ENCODE measurements at places on chromosomes 13 and 19.

DNA sequence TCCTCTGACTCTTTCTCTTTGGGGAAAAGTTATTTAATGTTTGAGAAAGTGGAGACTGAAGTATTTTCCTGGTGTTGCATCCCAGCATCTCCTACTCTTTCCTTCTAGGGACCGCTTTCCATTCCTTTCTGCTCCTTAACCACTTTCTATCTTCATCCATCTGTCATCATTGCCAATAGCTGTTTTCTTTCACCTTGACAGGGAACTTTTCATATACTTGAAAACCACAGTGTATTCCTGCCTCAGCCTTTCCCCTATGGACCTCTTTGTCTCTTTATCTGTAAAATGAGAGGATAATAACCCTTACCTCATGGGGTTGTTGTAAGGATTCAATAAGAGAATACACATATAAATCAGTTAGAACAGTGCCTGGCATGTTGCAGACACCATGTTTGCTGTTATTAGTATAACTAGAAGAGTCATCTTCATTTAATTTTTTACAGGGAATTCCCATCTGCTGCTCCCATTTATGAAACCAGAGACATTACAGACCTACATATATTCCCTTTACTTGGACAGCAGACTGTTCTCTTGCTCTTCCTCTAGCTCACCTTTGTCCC is 31.8 kb downstream of the LCP1 start:
- no peak for DNase-seq

- DNase-seq = no peak
These were observed 413.2 kb downstream of the MZT1 start for GRCh38 chr13:72314210-72314609.

DNA sequence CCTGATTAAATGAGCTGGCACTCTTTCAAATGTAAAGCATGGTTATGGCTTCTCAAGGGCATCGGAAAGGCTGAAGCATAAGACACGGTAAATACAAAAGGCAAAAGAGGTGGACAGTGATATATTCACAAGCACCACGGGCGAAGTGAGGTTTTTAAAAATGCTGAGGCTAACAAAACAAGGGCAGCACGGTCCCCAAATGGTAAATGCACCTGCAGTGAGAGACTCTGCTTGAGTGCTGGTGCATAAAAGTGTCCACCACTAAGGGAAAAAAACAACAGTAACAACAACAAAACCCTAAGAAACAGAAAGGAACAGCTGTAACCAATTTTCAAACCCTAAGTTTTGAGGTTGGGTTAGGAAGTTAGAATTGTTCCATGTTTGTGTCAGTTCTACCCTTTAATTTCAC is 234.9 kb downstream of the PCDH9 start:
- DNase-seq = no peak

DNA sequence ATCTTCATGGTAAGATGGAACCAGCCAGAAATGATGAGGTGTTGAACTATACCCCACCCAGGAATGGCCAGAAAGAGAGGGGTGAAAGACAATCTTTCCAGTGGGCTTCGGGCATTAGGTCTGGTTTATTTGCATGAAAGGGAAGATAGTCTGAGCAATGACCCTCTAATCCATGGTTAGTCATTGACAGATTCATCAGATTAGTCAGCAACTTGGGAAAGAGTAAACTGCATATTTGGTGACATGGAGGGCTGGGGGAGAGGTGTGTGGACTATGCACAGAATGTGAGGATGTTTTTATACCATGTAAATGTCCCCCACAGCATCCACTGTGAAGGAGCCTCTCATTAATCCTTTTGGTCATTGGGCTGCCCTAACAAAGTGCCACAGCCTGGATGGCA is 30.1 kb upstream of the USP12 start:
- DNase-seq = no peak

GRCh38 chr13:110307767-110308655 is 927 bp downstream of the COL4A2 start:
- DNase-seq = no peak

- no peak for DNase-seq
These were observed 592 bp downstream of the CLPTM1 start for GRCh38 chr19:44955505-44956439.

DNA sequence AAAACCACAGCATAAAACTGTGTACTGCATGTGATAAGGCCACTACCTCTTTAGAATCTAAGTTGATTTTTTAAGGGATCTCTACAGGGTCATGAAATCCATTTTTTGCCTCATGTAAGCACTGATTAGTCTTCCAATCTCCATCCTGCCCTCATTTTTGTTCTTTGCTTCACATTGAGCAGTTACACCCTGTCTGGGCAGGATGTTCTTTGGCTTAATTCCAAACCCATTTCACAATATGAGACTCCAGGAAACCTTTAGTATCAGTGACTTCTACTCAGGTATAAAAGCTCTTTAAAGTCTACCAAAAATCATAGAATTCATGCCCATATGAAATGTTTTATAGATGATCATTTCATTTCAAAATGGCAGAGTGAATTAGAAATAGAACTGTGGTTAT is 592.6 kb downstream of the TBC1D4 start:
- no peak for DNase-seq

DNA sequence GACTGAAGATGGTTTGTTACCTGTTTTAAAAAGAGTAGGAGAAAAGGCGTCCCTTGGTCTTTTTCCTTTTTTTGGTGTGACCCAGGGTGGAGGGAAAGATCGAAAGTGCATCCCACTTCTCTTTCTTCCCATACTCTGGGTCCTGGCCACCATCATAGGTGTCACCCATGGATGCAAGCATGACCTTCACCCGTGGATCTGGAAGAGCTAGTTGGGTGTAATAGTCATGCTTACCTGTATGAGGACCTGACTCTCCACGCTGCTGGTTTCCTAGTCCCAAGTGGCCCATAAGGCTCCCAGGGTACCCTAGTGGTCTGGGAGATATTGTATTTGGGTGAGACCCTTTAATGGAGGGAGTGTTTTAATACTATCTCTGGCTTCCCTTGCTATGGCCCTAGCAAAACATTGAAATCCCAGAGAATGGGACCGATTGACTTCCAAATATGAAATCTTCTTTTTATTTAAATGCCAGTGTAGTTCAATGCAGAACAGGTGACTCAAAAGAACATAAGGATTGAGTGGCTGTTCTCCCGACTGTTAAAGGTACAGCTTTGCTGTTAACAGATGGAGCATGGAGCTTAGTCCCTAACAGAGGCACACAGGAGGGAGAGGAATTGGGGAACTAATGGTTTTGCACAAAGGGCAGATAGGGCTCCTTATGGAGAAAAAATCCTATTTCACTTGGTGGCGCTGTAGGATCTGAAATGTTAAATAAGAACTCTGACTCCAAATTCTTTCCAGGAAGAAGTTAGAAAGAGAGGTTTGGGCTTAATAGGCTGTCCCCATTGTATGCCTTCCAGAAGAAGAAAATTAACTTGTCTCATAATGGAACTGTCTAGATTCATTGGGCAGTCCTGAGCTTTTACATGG is 7.0 kb upstream of the ZNF550 start:
- no peak for DNase-seq

DNA sequence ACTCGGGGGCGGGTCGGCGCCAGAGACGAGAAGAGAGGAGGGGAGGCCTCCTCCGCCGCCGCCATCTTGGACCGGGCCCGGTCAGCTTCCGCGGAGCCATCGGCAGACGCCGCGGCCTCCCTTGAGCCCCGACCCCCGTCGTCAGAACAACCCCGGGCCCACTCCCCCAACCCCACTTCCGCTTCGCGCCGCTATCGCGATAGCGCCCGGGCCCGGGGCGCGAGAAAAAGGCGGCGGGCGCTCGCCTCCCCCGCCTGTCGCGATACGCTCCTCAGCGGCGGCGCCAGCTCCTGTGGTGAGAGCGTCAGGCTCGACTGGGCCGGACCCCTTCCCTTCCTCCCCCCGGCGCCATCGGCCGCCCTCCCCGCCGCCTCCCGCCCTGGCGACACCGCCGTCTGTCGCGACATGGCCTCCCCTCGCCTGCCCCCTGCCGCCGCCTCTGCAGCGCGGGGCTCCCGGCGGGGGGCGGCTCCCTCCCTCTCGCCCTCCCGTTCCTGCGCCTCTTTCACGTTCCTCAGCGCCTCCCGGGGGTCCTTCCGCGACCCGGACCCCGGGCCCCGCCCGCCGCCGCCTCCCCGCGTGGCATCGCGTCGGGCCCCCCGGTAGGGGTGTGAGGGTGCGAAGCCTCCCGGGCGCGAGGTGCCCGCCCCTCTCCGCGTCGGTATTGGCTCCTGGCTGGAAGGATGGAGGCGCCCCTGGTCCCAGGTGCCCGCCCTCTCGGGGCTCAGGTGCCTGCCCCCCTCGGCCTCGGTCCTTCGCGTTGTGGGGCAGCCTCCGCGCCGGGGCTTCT is at the start of gene CNOT3:
TSS of gene CNOT3 (plus strand) at position 64 of the 790 bp plus-strand sequence. CDS start 5,217 bp downstream, outside the sequence.
- no peak for DNase-seq

DNA sequence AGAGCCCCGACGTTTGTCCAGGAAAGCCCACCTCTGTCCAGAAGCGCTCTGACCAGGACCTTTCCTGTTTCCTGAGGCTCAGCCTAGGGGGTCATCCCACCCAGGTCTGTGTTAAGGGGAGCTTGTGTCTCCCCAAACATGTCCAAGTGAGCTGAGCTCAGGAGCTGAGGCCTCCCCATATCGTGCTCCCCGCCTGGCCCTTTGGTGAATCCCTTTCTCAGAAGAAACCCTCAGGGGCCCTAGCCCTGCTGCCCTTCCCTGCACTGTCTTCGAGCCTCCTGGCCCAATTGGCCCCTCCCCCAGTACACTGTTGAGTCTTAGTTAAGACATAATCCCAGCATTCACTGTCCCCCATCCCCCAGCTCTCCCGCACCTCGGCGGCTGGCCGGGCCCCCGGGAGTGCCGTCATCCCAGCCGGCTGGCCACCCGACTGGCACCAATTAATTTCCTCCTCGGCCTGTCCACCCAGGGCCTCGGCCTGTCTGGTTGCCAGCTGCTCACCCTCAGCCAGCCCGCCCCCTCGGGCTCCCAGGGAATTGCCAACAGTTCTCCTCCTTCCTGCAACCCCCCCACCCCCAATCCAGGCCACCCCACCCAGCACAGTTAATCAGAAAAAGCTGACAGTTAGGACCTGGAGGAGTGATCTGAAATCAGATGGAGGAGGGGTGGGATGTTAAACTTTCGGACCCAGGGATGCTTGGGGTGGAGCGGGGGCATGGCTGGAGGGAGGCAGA is 13.6 kb downstream of the IER2 start:
- peak; percentile 62 for DNase-seq

DNA sequence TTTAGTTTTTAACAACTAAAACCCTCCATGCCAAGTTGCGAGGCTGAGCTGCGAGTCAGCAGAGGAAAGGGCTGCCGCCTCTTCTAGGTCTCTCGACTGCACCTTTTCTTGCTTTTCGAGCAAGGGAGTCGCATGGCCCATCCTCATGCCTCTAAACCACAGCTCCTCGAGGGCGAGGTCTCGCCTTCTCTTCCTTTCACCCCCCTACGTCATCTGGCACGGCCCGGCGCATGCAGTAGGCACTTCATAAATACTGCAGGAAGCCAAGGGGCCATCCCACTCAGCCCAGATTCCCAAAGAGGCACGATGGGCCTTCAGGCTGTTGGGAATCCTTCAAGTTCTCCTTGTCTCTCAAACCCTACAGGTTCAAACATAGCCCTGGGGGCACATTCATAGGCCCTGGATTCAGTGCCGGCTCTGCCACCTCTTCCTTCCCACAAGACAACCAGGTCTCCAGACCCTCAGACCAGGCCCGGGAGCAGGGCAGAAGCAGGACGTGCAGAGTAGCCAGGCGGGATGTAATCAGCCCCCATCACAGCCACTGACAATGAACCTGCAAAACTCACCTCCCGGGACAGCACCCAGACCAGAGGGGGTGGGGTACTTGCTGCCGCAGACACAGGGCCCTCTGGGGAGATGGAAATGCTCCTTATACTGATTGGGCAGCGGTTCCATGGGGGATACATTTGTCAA is 41.7 kb downstream of the GGACT start:
- DNase-seq = no peak

GRCh38 chr19:41606215-41606837 is 20.5 kb downstream of the CEACAM4 start:
- no peak for DNase-seq

DNA sequence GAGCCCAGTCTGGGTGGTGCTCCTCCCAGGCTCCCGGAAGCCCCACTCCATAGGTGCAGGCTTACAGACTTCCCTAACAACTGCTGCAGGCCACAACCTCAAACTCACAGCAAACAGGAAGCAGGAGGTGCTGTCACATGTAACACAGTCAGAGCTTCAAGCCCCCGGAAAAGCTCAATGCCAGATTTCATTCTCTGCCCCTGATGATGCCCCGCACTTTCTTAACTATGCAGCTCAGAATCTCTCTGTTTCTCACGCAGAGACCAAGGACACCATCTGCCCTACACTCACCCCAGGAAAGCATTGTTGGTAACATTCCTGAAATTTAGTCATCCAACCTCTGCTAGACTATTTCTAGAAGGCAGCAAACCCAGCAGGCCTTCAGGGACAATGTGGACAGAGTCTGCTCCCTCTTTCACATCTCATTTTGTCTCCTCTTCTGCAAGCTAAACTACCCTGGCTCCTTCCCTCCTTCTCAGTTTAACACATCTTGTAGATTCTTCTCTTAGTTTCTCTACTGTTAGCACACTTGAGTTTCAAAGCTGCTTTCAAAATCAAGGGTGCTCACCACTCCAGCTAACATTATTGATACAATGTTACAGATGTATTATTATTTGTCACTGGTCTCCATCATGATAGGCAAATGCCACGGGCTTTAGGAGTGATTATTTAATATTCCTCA is 162.5 kb downstream of the KCTD12 start:
- no peak for DNase-seq

GRCh38 chr19:16520986-16521624 is 21.1 kb downstream of the CHERP start:
- DNase-seq = no peak

DNA sequence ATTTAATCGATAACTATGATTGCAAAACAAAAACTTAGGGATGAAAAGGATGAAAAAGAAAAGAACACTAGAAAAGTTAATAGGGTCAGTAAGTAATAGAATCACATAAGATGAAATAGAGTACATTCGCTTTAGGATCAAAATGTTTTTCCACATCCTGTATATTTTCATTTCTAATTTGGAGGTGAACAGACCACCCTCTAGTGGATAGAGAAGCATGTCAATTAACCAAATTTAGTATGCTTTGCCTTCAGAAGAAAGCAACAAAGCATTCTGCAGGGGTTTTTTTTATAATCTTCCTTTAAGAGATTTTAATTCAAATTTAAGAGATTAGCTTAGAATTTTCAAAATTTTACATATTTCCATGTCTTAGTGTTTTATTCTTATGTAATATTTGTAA is 611.0 kb upstream of the SGCG start:
- DNase-seq = no peak

- no peak for DNase-seq
These were observed 12.7 kb upstream of the KL start for GRCh38 chr13:33003458-33004019.

DNA sequence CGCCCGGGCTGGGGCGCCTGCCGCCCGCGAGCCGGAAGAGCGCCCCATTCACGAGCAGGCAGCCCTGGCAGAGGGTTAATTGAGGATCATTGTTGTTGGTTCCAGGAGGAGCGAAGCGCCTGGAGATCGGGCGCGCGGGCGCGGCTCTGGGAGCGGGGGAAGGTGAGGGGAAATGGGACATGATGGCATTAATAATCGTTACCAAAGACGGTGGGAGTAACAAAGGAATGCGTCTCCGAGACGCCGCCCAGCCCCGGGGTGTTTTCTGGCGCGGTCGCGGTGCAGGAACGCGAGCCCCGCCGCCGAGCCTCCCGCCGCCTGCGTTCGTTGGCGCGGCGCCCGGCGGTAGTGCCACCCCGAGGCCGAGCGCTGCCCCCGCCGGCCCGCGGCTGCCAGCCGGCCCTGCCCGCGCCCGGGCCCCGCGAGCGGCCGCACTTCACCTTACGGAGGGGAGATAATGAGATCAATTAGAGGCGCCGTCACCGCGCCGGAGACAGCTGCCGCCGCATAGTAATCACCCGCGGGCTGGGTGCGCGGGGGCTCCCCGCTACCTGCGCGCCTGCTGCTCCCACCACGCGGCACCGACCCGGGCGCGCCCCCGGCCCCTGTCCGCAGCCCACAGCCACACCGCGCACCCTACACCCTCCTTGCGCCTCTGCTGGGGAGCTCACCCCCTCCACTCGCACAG is 2.8 kb downstream of the ZNF536 start:
- DNase-seq = no peak

Measured in tibial nerve (tissue), 4 donors.